ENCODE measurements at places on chromosomes 5 and 9.

- no peak overlapping the region for H3K27ac ChIP-seq
- H3K4me3 ChIP-seq: no peak overlapping the region
- no peaks in the 10 kb centered on the region for H3K27me3 ChIP-seq
These were observed 173.4 kb upstream of the CDH12 start for GRCh38 chr5:23026252-23027170.

DNA sequence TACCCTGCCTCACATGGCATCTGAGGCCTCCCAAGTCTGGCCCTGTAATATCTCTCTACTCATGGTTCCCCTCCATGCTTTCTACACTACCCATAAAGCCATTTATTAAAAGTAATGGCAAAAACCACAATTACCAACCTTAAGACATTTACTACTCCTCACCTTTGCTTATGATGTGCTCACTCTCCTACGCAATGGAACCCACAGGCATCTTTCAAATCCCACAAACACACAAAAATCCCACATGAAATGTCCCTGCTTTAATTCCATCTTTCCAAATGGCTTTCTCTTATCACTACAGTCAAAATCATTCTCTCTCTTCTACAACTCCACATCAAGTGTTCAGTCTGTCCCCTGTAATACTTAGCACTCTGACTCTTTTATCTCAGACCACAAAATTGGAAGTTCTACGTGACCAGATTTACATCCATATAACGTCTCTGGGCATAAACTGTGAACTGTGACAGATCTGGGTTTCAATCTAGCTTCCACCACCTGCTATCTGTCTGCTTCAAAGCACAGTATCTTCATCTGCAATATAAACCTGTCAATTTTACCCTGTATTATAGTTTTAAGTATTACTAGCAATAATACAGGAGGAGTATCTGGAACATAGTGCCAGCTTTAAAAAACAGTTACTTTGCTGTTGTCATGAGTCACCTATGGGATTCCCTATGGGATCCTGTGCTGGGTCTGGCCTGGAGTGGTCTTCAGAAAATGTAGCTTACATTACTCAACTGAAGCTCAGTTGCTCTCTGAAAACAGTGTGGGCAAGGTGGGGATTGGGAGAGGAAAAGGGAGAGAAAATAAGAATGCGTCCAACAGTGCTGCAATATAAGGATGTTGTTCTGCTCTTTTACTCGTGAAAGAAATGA, 137.1 kb upstream of the TRIM32 start:
- H3K27me3 ChIP-seq: no peaks in the 10 kb centered on the region
- H3K4me1 ChIP-seq: no peaks in the 10 kb centered on the region
- DNase-seq: no peak
- H3K4me3 ChIP-seq: no peak overlapping the region

- no peak overlapping the region for H3K27ac ChIP-seq
- DNase-seq: no peak
- H3K4me3 ChIP-seq: no peak overlapping the region
- no peaks in the 10 kb centered on the region for H3K27me3 ChIP-seq
These were observed 473.0 kb downstream of the NTRK2 start for GRCh38 chr9:85142496-85142911.

GRCh38 chr5:160452795-160453194, 31.1 kb downstream of the PTTG1 start:
- no peak overlapping the region for H3K4me3 ChIP-seq
- no peaks in the 10 kb centered on the region for H3K27me3 ChIP-seq
- DNase-seq: no peak
- H3K4me1 ChIP-seq: no peaks in the 10 kb centered on the region

GRCh38 chr9:6996061-6996854, 238.5 kb downstream of the KDM4C start:
- H3K27ac ChIP-seq: no peak overlapping the region
- peaks cover 33% of the 10 kb centered on the region for H3K36me3 ChIP-seq
- no peak overlapping the region for H3K4me3 ChIP-seq
- no peaks in the 10 kb centered on the region for H3K27me3 ChIP-seq
- H3K4me1 ChIP-seq: no peaks in the 10 kb centered on the region

GRCh38 chr9:127777368-127777980, 992 bp downstream of the SH2D3C start:
- peak overlapping the region; percentile 97 for H3K4me3 ChIP-seq
- peak overlapping the region; percentile 91 for H3K27ac ChIP-seq
- no peaks in the 10 kb centered on the region for H3K27me3 ChIP-seq
- peaks cover 18% of the 10 kb centered on the region for H3K36me3 ChIP-seq
- peaks cover 80% of the 10 kb centered on the region for H3K4me1 ChIP-seq
- DNase-seq: no peak

GRCh38 chr5:31192442-31192841, 1.0 kb upstream of the CDH6 start:
- H3K36me3 ChIP-seq: no peaks in the 10 kb centered on the region
- H3K27ac ChIP-seq: no peak overlapping the region

GRCh38 chr5:132114150-132115121, 40.8 kb downstream of the CSF2 start:
- H3K4me3 ChIP-seq: no peak overlapping the region
- no peak overlapping the region for H3K27ac ChIP-seq
- no peaks in the 10 kb centered on the region for H3K36me3 ChIP-seq
- no peak for DNase-seq

DNA sequence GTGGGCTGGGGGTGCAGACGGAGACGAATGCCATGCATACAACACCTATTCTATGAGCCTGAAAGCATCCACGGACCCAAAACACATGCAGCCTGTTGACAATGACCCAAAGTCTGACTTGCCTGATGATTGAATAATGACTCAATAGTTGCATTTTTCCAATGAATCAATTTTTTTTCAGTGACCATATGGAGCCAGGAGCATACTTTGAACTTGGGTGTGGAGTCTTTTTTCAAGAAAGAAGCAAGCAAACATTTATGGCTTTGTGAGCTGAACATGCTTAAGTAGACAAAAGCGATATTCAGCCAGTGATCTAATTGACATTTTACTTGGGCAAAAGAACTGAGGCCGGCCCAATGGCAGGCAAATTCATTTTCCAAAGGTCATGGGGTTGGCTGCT, 283.9 kb upstream of the PANK3 start:
- H3K36me3 ChIP-seq: no peaks in the 10 kb centered on the region
- no peak overlapping the region for H3K4me3 ChIP-seq
- H3K4me1 ChIP-seq: no peaks in the 10 kb centered on the region
- H3K27ac ChIP-seq: no peak overlapping the region

GRCh38 chr9:93301911-93302541, 118.1 kb downstream of the WNK2 start:
- DNase-seq: no peak
- no peaks in the 10 kb centered on the region for H3K27me3 ChIP-seq
- no peaks in the 10 kb centered on the region for H3K36me3 ChIP-seq
- no peak overlapping the region for H3K27ac ChIP-seq
- H3K4me1 ChIP-seq: peaks cover 4% of the 10 kb centered on the region
- no peak overlapping the region for H3K4me3 ChIP-seq

DNA sequence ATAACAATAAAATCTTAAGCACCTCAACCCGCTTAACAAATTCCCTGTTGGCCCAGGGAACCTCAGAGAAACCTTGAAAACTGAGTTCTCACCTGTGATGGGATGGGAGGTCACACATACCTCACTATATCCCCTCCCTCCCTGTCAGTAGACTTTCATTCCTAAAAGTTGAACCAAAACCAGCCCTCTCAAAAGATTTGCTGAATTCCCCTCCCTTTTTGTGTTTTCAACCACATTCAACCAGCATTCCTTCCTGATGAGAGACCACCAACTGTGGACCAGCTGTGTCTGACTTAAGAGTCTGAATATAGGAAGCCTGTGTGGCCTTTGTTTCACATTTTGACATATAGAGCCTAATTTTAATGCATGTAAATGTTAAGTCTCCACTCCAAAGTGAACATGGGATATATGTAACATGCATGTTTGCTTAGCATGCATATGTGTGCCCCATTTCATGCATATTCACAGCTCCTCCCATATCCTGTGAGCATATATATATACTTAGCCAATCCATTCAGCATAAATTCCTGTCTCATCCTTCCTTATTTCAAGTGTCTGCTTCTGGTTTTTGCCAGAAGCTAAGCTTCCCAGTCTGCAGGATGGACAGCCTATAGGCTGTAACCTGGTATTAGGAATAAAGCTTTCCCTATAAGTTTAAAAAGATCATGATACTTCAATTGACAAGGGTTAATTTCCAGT, 604.6 kb downstream of the PTPRD start:
- no peak overlapping the region for H3K4me3 ChIP-seq
- no peak for DNase-seq
- no peaks in the 10 kb centered on the region for H3K4me1 ChIP-seq
- H3K27ac ChIP-seq: no peak overlapping the region
- H3K36me3 ChIP-seq: no peaks in the 10 kb centered on the region

GRCh38 chr5:72353046-72353445, 32.9 kb downstream of the PTCD2 start:
- H3K27me3 ChIP-seq: no peaks in the 10 kb centered on the region
- no peak for DNase-seq
- no peaks in the 10 kb centered on the region for H3K36me3 ChIP-seq
- no peaks in the 10 kb centered on the region for H3K4me1 ChIP-seq
- no peak overlapping the region for H3K27ac ChIP-seq
- H3K4me3 ChIP-seq: no peak overlapping the region

DNA sequence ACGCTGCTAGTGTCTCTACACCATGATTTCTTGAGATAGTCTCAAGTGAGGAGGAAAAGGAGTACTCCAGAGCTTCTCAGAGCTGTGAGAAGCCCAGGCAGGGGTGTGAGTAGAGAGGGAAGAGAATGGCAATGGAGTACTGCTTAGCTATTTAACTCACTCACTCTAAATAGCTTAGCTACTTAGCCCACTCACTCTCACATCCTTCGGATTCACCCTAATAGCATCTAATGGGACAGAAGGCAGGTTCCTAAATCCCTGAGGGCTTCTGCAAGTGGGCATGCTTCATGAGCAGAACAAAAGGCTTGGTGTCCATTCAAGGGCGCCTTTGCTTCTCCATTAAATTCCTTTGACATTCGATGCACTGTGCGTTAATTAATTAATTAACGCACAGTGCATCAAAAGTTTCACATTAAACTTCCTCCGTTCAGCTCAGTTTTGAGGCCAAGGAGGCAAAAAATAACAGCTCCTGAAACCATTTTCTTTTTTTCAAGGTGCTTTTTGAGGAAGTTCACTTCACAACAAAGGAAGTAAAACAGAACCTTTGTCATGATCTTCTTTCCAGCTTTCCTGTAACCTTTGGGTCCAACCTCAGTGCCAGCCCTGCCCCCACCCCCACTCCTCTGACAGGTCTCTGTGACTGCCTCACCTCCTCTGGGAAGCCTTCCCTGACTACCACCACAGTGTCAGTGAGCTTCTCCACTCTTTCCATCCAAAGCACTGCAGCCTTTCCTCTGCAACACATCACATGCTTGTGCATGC, 294.0 kb downstream of the SEC61B start:
- no peaks in the 10 kb centered on the region for H3K27me3 ChIP-seq
- H3K27ac ChIP-seq: no peak overlapping the region
- no peak for DNase-seq
- H3K36me3 ChIP-seq: no peaks in the 10 kb centered on the region

DNA sequence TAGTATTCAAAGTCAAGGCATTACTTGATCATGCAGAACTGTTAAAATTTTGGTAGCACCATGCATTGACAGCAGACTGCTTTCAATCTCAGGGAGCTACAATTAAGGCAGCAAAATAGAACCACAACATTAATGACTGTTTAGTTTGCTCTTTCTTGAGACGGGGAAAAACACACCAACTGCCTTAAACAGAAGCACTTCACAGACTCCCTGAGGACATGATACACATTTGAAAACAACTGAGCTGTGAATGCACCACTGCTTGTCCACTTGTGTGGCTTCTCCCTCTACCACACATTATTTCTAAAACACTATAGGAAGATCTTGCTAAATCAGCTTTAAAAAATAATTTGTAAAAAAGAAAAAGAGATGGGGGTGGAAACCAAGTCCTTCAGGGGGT, 79.6 kb upstream of the MAST4 start:
- no peaks in the 10 kb centered on the region for H3K4me1 ChIP-seq
- H3K36me3 ChIP-seq: no peaks in the 10 kb centered on the region
- DNase-seq: no peak
- no peak overlapping the region for H3K27ac ChIP-seq
- H3K27me3 ChIP-seq: no peaks in the 10 kb centered on the region

- H3K27ac ChIP-seq: no peak overlapping the region
- DNase-seq: no peak
These were observed 178.2 kb upstream of the ATP10B start for GRCh38 chr5:161030229-161030628.

DNA sequence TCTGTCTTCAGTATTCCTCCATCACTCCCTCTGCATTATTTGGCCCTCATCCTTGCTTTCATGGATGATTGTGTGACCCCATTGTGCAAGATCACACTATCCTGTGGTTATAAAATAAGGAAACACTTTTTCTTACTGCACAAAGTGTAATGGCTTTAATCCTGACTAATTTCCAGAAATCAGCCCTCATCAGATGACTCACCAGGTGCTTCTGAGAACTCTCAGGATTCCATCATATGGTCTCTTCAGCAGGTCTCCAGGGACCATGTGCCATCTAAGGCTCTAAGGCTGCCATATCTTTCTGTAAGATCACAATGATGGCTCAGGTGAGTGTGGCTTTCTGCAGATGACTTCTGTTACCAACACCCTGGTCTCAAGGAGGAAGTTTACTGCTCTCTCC, 27.3 kb upstream of the FER start:
- DNase-seq: no peak
- H3K36me3 ChIP-seq: no peaks in the 10 kb centered on the region
- no peak overlapping the region for H3K27ac ChIP-seq
- peaks cover 3% of the 10 kb centered on the region for H3K27me3 ChIP-seq
